GM12878 (cell line): ENCODE measurements at places on chromosomes 3 and 15. TPM values are rescaled to one million over a fixed set of nuclear protein-coding genes. Genes with fewer than 3 reads are reported as not detected.

VWA5B2 gene
- not detected in 2 replicates for total RNA-seq

GABRA5 gene
- not detected in 2 replicates for total RNA-seq

TAGLN3 gene
- not detected in 2 replicates for total RNA-seq

FSD2 gene
- total RNA-seq, result not detected in 2 replicates

DNA sequence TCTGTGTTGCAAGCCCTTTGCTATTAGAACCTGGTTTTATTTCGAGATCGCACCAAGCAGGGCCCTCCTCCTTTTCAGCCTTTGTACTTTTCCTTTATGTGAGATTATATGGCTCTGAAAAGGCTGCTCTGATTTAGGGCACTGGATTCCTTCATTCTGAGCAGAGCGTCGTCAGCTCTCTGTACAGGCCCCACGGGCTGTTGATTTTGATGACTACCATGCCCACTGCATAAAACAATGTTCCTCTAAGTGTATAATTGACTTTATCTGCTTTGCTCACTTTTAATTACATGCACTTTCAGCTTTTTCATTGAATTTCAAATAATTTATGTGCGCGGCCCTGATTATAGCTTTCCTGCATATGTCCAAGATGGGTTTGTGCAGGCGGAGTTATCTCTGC, 4.4 kb upstream of the PSMD6 start:
- no peak for DNase-seq

GRCh38 chr3:45632956-45633355, 38.4 kb downstream of the LIMD1 start:
- no peak for DNase-seq

DNA sequence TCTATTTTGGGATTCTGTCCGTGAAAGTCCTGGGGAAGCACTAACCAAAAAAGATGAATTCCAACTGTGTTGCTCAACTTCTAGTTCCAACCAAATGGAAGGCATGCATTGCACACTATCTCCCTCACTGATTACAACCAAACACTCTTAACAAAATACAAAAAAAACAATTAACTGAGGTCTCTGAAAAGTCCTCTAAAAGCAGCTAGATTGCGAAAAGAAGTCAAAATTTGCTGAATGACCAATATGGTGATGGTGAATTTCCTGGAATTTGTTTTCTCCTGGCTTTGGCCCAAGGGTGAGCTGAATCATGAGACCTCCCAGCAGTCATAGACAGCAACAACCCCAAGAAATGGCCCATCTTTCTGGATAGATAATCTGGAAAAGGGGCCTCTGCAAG, 28.3 kb downstream of the CYP19A1 start:
- no peak for DNase-seq

GRCh38 chr3:117355566-117355965, 646.0 kb downstream of the TUSC7 start:
- DNase-seq, result no peak

DNA sequence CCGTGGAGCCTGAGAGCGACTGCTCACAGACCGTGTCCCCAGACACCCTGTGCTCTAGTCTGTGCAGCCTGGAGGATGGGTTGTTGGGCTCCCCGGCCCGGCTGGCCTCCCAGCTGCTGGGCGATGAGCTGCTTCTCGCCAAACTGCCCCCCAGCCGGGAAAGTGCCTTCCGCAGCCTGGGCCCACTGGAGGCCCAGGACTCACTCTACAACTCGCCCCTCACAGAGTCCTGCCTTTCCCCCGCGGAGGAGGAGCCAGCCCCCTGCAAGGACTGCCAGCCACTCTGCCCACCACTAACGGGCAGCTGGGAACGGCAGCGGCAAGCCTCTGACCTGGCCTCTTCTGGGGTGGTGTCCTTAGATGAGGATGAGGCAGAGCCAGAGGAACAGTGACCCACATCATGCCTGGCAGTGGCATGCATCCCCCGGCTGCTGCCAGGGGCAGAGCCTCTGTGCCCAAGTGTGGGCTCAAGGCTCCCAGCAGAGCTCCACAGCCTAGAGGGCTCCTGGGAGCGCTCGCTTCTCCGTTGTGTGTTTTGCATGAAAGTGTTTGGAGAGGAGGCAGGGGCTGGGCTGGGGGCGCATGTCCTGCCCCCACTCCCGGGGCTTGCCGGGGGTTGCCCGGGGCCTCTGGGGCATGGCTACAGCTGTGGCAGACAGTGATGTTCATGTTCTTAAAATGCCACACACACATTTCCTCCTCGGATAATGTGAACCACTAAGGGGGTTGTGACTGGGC, 7.3 kb downstream of the FAM131A start:
- DNase-seq, result no peak

- DNase-seq, result no peak
Observed at GRCh38 chr3:194773771-194774455, 88.2 kb downstream of the FAM43A start.

DNA sequence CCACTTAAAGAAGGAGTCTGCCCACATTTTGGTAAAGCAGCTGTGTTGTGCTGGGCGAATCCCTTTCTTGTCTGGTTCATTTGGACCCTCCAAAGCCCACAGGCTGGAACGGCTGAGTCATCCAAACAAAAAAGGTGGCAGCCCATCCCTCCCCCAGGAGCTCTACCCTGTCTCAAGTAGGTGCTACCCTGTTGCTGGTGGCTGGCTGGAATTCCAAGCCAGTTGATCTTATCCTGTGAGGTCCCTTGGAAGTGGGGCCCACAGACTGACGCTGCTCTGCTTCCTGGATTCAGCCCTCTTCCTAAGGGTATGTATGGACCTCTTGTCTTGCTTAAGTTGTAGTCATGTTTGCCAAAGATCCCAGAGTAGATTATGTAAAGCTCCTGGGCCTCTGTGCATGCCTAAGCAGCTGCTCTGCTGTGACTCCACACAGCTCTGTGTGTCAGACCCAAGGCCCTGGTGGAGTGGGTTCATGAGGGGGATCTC, 44.5 kb downstream of the CCR1 start:
- DNase-seq, result no peak

DNA sequence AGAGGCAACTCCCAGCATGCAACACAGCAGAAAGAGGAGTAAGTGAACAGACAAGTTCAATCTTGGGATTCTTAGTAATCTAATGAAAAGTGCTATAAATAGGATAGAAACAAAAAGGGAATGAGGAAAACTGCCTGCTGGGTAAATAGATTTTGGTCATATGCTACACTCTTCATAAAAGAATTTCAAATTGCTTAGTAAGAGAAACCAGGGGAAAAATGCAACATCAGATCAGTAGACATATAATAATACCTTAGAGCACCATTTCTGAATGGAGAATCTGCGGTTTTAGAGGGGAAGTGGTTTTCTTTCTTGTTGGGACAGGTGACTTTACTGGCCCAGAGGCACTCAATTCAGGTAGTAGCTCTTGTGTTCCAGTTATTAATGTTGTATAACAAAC, 13.4 kb upstream of the TBC1D5 start:
- no peak for DNase-seq
